ENCODE measurements at places on chromosomes 16 and 17. TPM values are rescaled to one million over a fixed set of nuclear protein-coding genes. Genes with fewer than 3 reads are reported as not detected.

DNA sequence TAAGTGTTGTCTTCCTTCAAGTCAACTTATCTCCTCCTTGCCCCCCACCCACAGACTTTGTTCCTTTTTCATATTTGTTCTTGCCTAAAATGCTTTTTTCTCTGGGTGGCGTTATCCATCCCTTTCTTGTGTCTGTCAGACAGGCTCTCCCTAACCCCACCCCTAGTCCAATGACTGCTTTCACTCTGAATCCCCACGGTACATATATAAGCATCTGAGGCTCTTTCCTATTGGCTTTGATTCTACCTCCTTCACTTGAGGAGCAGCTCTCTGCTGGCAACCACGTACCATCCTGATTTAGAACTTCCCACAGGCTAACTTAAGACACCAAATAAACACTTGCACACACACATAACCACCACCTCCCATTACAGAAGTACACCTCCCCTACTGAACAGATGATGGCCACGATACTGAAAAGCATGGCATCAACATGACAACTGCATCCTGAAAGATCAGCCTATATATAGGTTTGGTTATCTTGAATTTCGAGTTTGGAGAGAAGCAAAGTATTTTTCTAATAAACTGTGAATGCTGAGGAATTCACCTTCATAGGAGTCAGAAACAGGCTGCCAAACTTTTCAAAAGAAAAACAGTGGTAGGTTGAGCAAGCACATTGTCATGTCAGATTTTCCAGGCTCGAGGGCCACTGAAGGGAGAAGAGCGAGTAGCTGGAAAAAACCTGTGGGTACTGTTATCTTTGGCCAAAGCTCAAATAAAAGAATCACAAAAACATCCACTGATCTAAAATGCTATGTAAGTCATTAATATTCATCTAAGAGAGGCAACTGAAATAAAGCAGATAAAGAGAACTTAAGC is 24.3 kb downstream of the STAT3 start:
- no peak for DNase-seq

- peak; percentile 81 for DNase-seq
Measured at GRCh38 chr17:68238871-68239253, 9.0 kb upstream of the AMZ2 start.

SOST gene
- total RNA-seq, result not detected

DNA sequence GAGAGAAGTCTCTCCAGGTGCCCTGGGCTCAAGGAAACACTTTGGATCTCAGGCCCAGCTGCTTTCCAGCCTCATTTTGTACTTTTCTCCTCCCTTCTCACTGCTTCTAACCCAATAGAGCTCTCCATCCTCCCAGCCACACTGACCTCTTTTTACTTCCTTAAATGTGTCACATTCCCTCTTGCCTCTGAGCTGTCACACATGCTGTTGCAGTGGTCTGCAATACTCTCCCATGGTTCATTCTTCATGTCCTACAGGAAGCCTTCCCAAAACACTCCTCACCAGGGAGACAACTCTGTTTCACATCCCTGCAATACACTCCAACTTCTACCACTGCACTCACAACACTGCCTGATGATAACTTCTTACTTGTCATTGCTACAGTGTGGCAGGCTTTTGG is 242.1 kb upstream of the DYNLRB2 start:
- DNase-seq, result no peak

DNA sequence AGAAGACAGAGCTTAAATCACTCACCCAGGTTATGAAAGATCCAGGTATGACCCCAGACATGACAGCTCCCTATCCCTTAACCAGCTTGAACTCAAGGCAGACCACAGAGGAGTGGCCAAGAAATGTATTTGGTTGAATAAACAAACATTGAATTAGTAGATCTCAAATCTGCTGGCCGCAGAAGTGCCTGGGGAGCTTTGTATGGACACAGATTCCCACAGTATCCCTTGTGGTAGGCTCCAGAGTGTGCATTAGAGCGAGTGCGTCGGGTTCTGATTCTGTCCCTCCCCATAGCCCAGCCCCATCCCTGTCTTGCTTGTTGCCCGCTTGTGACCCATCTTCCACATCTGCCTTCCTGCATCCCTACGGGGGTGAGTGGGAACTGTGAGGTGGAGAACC is 118.8 kb upstream of the FOXF1 start:
- DNase-seq, result no peak

DNA sequence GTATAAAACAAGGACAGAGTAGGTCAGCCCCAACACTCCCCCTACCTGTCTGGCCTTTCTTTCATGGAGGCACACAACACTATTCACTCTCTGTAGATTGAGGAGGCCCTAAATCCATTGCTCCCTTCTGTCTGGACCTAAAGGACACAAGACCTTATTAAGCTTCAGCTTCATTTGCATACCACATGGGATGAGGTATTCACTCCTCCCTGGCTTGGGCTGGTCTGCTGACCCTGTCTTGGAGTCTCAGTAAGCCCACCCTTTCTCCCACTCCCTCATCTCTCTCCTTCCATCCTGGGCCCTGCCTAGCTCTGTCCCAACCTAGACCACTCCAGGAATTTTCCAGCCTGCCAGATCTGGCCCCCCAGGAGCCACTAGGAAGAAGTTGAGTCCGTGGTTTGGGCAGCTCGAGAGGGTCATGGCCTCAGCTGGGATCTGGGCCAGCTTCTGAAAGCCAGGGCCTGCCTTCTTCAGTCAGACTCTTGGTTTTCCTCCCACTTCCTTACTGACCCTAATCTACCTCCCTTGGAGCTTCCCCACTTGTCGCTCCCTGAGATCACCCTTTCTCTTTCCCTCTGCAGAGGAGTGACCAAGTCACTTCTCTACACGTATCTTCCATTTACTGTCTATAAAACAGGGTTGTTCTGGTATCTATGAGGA is 6.5 kb upstream of the LLGL1 start:
- DNase-seq, result no peak

DNA sequence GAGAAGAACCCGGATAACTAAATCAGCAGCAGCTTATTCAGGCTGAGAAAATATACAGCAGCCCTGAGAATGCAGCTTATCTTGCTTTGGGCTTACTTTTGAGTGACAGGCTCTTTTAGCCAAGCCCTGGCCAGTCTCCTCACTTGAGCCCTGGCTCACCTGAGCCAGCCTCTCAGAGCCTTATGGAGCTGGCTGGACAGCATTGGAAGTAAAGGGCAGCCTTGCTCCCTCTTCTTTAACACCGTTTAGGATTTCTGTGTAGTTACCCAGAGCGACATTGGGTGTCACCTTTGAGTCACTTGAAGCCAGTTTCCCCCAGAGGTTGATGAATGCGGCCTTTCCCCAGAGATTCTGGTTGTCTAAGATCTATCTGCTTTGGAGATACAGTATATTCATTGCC is 7.7 kb upstream of the NPIPB2 start:
- peak; percentile 68 for DNase-seq

C1QL1 gene
- total RNA-seq, result 0.21 TPM

BEAN1 gene
- not detected for total RNA-seq

- no peak for DNase-seq
Measured at GRCh38 chr17:16339959-16340358, 13.3 kb downstream of the CENPV start.

- no peak for DNase-seq
Measured at GRCh38 chr16:23484510-23485256, 25.6 kb downstream of the GGA2 start.

TM4SF5 gene
- not detected for total RNA-seq

DNA sequence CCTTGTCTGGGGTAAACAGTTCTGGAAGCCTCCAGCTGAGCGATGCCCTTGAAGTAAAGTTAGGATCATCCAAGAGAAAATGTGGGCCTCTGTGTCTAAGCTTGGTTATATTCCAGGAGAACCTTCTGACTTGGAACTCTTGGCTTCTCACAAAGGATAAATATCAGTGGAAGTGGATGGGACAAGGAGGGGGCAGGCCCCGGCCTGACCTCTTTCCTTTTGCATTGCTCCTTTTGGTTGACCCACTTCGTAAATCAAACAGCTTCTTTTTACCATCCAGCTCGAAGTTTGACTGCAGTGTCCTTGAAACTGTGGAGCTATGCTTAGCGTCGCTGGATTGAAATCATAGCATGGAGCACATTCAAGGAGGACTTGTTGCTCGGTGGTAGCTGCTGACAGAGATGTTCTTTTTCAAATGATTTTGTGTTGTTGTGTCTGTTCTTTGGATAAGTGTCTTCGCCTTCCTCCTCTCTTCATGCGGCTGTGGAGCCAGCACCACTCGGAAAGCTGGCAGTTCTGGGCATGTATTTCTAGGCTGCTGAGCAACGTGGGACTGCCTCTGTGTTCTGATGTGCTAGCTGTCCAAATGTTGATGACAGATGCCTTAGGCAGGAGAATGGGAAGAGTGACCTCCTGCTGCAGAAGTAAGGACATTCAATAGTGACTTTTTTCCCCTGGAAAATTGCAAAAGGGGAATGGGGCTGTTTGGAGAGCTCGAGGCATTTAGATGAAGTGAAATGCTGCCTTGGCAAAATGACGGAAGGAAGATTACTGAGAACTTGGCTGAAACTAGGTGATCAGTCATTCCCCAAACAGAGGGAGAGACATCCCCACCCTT is 4.5 kb downstream of the MINK1 start:
- no peak for DNase-seq

RAB34 gene
- 20.6 TPM for total RNA-seq

ZDHHC1 gene
- total RNA-seq, result 0.85 TPM

GRCh38 chr17:43553573-43553972 is 7.4 kb upstream of the ETV4 start:
- no peak for DNase-seq

GRCh38 chr17:60631119-60631518 is 31.1 kb downstream of the PPM1D start:
- no peak for DNase-seq

GRCh38 chr17:60916043-60916442 is 238.4 kb downstream of the BCAS3 start:
- no peak for DNase-seq

DNA sequence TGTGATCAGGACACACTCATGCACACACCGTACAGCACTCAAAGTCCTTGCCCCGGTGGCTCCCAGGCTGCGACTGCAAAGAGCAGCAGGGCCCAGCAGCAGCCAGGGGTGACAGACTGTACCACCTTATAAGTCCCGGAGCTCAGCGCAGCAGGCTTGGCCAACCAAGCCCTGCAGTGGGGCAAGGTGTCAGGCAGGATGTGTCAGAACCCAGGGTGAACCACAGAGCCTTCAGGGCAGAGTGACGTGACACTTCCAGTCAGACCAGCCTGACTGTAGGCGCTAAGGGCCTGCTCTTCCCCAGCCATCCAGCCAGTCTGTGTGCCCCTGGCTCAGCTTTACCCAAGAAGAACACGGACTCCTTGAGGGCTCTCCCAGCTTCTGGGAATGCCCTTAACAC is 204.1 kb downstream of the COPRS start:
- peak; percentile 63 for DNase-seq

DNA sequence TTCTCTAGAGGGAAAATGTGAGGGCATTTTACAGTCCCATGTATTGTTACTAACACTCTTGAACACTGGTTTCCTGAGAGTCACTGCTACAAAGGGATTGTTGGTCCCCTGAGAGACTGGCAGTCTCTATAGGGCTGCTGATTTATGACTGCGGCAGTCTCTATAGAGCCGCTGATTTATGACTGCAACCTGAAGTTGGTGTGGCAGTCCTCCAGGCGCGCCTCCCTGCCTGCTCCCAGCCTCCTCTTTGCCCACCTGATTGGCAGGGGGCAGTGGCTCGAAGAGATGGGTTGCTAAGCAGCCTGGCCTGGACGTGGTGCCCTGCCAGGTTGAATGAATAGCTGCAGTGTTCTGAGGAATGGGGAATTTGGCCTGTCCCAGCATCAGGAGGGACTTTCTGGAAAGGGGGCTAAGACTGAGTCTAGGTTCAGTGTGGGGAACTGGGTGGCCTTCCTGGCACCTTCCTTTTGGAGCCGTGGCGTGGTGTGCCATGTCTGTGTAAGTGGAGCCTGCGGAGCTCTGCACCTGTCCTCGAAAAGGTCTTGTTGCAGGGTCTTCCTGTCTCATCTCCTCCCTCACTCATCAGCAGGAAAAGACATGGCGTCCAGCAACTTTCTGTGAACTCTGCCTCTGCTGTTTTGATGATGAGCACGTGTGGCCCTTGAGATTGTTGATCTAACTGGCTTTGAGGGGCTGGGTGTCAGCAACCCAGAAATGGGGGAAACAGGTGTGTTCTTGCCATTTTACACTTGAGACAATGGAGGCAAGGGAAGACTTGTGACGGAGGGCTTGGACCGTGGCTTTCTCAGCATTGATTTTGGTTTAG is 24.9 kb downstream of the SAP30BP start:
- DNase-seq, result no peak

DNA sequence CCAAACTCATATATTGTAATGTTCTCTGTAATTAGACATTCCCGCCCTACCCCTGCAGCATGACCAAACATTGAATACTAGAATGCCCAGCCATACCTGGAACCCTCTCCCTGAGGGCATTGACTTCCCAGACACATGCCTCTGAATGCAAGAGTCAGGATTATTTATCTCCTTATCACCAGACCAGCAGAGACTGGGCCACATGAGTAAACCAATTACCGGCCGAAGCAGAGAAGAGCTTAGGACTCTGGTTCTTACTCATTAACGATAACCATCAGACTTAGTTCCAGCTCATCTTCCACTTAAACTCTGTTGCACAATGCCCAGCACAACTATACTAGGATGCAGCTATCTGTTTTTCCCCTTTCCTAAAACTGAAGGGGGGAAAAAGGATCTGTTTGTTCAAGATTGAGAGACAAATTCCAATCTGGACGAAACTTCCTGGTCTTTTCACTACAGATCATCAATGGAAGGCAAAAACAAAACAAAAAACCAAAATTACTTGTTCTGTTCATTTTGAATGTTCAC is 88.2 kb upstream of the CORO6 start:
- DNase-seq, result no peak

DNA sequence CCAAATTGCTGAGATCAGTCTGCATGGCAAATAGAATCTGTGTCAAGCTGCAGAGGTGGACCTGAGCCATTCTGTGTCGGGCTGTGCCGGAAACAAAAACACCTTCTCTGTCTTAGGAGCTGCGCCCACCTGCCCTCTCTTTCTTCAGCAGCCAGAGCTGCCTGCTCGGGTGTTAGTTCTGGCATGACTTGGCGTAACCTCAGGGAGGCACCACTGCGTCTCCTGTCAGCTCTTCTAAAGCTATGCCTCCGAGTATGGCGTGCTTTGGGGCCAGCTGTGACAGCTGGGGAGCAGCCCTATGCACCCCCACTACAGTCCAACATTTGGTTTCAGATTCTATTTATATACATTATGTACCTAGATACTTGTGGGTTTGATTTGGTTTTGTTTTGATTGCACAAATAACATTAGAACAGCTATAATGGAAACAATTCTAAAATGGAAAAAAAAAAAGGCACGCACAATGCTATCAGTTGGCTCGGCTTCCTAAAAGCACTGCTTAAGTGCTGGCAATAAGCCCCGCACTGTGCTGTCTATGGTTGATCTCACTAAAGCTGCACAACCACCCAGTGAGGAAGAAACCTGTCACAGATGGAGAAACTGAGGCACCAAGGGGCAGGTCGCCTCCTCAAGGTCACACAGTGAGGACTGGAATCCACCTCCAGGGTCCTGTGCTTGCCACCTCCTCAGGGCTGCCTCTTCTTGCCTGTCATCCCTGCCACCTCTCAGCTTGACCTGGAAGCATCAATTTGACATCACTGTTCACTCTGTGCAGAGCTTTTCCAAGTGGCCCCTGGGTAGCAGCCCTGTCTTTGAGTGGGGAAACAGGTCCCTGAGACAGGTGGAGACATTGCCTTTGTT is 18.7 kb upstream of the ADGRG1 start:
- peak; percentile 92 for DNase-seq

- no peak for DNase-seq
Measured at GRCh38 chr16:62709794-62710193, 673.6 kb upstream of the CDH8 start.

Data from activated CD4-positive, alpha-beta T cell treated with anti-CD3 and anti-CD28 coated beads, Interleukin-2, amount 10 ng/mL, durations not matched to agents 24 days and 14 days (primary cell).